ENCODE measurements at places on chromosomes 12 and 14.

- DNase-seq: no peak
Measured at GRCh38 chr14:68273413-68273812, 453.8 kb downstream of the RAD51B start.

GRCh38 chr12:104462931-104463339, 6.2 kb downstream of the CHST11 start:
- peak; percentile 80 for DNase-seq

- no peak for DNase-seq
Measured at GRCh38 chr14:101461891-101462290, 99.4 kb upstream of the DIO3 start.

DNA sequence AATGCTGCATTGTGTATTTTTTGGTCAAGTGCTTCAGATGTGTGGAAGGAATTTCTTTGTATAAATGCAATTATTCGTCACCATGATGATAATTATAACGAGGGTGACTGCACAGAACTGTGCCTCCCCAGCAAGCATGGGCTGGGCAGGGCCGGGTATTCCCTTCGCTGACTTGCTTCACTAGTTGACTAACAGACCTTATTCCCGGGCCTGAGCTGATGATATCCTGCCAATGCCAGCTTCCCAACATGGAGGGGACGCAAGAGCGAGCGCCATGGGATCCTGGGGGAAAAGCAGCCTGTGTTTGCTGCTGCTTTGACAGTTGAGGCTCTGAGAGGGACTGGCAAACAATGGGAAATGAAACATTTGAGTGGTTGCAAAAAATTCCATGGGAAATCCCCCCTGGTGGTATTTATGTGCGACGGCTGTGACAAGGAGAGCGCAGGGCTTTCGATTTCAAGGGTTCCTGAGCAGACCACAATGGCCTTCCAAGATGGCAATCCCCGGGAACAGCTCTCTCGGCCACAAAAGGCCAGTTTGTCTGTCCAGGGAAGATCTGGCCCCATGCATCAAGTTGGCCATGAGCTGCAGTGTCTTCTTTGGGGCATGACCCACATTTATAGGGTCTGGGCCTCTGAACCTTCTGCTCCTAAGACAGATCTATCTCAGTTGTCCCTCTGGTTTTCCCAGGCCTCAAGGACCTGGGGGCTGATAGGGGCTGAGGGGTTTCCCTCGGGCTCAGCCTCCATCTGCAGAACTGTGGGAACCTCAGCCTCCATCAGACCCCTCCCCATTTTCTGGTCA, 21.9 kb upstream of the MAP1LC3B2 start:
- no peak for DNase-seq

- DNase-seq: no peak
Measured at GRCh38 chr12:83559650-83560049, 872.9 kb downstream of the TMTC2 start.

GRCh38 chr12:123859035-123859434, 96.9 kb downstream of the DNAH10 start:
- DNase-seq: no peak

DNA sequence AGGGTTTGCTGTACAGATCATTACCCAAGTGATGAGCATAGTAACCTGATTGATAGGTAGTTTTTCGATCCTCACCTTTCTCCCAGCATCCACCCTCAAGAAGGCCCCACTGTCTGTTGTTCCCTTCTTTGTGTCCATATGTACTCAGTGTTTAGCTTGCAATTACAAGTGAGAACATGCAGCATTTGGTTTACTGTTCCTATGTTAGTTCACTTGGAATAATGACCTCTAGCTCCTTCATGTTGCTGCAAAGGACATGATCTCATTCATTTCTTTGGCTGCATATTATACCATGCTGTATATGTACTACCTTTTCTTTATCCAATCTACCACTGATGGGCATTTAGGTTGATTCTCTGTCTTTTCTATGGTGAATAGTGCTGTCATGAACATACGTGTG, 181.6 kb upstream of the FOXG1 start:
- no peak for DNase-seq

- no peak for DNase-seq
Measured at GRCh38 chr12:38282886-38283285, 33.7 kb upstream of the ALG10B start.

DNA sequence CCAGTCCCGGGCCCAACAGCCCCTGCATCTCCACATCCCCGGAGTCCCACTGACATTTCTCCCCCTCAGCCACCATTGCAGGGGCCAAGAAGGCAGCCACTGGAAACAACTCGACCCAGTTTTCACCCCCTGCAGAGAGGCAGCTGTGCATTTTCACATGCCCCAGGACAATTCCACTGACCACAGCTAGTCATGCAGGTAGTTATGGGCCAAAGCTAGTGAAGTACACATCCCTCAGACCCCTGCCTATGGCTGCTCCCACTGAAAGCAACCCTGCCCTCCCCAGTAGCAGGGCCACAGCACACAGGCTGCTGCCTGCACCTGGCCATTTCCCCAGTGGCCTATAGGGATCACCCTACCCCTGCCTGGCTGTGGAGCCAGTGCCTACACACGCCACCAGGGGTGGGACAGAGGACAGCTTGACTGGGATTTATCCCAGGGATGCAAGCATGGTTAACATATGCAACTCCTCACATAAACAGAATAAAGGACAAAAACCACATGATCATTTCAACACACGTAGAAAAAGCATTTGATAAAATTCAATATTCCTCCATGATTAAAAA, 154.0 kb downstream of the NDUFA12 start:
- DNase-seq: no peak

DNA sequence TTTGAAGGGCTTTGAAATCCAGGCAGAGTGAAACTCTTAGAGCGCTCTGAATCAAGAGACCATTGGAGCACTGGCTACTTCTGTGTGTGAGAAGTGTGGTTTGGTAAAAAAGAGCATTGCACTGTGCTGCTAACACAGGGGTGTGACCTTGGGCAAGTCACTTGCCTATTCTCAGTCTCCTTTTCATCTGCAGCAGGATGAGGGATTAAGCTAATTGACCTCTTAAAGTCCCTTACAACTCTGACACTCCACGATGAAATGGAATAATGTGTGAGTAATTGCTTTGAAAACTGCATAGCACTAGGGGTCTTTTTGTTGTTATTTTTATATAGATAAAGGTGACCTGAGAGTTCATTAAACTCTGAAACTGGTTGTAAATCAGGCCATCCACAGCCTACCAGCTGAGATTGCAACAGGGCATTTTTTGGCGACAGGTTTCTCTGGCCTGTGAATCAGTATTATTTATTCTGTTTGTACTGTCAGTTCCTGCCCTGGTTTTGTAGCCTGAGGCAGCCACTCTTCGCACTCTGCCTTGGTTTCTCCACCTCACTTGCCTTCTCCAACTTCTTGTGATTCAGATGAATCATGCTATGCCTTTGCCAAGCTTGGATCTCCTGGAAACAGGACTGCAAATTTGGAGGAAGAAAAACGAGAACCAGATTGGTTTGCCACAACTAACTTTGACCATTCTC, 159.9 kb upstream of the PARP11 start:
- no peak for DNase-seq

GRCh38 chr12:25005376-25005775, 56.5 kb upstream of the BCAT1 start:
- no peak for DNase-seq

DNA sequence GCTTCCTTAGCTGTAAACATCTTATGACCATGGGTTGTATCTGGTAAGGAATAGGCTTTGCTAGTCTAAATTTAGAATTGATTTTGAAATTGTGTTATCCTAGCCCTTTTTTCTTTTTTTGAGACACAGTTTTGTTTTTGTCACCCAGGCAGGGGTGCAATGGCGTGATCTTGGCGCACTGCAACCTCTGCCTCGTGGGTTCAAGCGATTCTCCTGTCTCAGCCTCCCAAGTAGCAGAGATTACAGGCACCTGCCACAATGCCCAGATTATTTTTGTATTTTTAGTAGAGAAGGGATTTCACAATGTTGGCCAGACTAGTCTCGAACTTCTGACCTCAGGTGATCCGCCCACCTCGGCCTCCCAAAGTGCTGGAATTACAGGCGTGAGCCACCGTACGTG, 2.4 kb upstream of the TUBA1B start:
- DNase-seq: no peak

GRCh38 chr14:90567191-90567590, 170.4 kb downstream of the CALM1 start:
- no peak for DNase-seq

GRCh38 chr14:60064491-60065072, 27.1 kb upstream of the PCNX4 start:
- DNase-seq: peak; percentile 25

DNA sequence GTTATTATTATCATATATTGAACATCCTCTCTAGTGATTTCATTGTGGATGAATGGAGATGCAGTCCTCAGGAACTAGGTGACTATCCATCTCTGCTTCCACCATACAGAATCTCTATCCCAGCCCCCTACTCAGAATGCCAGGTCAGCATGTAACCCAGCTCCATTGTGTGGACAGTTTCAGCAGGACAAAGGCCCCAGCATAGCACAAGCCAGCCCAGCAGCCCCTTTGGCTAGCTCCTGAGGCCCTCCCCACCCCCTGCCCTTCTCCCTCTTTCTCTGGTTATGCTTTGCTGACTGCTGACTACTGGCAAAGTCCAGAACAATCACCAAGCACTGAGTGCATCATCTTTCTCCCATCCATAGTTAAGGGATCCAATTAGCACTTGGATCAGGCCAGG, 5.8 kb upstream of the SPRYD4 start:
- no peak for DNase-seq

- DNase-seq: no peak
Measured at GRCh38 chr14:55585854-55586253, 5.8 kb downstream of the KTN1 start.

GRCh38 chr12:109695961-109696461, 17.6 kb upstream of the FAM222A start:
- DNase-seq: no peak

GRCh38 chr12:115430636-115431035, 746.7 kb upstream of the TBX3 start:
- no peak for DNase-seq

- no peak for DNase-seq
Measured at GRCh38 chr12:79983986-79984620, 49.2 kb upstream of the PPP1R12A start.

DNA sequence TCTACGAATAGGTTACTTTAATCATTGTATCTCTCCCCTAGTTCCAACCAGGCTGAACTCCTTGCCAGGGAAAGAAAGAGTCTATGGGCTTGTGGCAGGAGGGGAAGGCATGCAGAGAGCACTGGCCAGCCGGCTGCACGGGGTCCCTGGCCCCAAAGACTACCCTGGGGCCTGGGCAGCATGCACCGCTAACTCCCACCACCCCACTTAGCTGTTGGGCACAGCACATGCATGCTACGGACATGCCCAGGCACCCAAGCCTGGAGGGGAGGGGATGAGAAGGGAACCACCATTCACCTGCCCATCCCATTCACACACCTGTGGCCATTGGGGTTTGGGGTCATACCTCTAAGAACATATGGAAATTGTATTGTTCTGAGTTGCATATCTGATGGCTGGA, 94.1 kb downstream of the PIK3C2G start:
- DNase-seq: no peak

DNA sequence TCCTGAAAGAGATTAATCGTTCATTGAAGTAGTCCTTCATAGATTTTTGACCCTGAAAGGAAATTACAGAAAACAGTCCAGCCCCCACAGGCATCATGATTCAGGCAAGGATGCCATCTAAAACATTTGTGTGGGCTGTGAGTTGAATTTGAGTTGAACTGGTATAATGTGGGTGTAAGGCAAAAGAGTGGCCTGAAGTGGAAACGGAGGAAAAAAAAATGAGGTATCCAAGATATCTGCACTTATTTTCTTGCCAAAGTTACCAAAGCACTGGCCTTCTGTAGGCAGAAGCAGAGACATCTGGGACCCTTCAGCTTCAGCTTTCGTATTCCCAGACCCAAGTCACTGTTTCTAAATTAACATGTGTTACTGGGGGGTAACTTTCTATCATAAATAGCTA, 105.1 kb upstream of the DIO2 start:
- no peak for DNase-seq

- no peak for DNase-seq
Measured at GRCh38 chr14:70909733-70910614, 2.7 kb downstream of the PCNX1 start.

GRCh38 chr12:107349839-107350238, 256.5 kb upstream of the CRY1 start:
- DNase-seq: no peak

DNA sequence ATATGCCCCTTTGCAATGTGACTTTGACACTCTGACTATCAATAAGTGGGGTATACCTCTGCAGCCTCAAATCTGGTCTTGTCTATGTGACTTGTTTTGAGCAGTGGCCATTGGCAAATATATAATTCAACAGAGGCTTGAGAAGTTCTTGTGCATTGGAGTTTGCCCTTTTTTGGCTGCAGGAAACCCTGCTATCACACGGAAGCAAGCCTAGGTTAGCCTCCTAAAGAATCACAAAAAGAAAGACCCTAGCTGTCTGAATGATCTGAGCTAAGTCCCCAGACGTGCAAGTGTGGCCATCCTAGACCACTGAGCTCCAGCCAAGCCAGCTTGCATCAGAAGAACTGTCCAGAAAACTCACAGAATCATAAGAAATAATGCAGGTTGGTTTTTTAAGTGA, 31.8 kb upstream of the PARP11 start:
- DNase-seq: no peak

Data from bone marrow (tissue), 2 donors.